HTR-8/SVneo (cell line): ENCODE measurements at places on chromosomes 4 and X.

DNA sequence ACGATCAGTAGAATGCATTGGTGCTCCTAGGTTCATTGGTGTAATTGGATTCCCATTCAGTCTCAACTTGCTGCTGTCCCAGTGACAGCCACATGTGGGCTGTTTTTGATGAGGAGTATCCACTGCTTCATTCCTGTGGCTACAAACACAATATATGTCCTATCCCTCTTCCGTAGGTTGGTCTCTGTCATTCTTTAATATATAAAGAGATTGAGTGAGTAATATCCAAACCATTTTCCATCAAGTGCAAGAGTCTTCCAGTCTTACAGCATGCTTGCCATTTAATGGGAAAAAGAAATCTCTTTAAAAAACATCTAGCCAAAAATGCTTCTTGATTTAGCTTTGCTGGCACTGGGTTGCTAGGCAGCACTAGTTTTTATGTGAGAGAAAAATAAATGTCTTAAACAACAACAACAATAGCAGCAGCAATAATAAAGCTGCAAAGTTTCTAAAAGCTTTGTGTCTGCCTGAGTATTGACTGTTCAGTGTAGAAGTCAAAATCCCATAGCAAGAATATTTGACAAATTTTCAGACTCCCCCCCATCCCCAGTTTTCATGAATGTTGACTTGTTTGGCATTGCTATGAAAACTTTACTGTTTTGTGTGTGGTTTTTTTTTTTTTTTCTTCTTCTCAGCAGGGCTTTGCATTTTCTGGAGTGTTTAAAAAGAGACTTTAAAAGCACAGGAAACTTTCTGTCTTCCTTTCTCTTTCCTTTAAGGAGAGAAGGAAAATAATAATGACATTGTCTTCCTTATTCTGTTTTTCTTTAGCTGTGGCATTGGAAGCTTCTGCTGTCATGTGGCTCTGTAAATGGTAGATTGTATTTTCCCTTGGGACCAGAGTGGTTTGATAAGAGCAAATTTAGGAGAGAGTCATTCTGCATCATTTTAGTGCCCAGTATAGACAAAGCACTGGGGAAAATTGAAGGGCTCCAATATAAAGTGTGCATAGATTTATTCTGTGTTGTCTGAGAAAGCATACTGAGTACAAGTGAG, 244.3 kb downstream of the ARHGAP10 start:
- DNase-seq: no peak

DNA sequence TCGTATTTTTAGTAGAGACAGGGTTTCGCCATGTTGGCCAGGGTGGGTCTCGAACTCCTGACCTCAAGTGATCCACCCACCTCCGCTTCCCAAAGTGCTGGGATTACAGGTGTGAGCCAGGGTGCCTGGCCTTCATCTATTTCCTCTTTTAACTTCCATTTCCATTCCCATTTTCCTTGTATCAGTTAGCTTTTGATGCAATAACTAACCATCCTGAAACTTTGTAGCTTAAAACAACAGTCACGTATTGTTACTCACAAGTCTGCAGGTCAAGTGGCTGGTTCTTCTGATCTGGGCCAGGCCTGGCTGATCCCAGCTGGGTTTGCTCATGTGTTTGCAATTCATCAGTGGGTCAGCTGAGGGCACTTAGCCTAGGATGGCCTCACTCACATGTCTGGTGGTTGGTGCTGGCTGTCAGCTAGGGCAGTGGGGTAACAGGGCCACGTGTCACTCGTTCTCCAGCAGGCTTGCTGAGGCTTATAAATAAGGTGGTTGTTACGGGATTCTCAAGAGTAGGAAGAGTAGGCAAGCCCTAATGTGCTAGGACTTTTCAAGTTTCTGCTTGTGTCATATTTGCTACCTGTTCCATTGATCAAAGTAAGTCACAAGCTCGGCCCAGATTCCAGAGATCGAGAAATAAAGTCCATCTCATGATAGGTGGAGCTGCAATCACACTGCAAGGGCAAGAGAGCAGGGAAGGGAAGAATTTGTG, 88.2 kb downstream of the SOWAHB start:
- no peak for DNase-seq

- DNase-seq: no peak
Observed at GRCh38 chrX:76971393-76972376, 475.5 kb upstream of the FGF16 start.

GRCh38 chr4:55125763-55126541, 557 bp upstream of the KDR start:
- DNase-seq: peak; percentile 0

- peak; percentile 8 for DNase-seq
Observed at GRCh38 chrX:107935664-107936433, 46.3 kb downstream of the TEX13B start.

GRCh38 chr4:125492957-125493356, 178.2 kb downstream of the FAT4 start:
- no peak for DNase-seq

DNA sequence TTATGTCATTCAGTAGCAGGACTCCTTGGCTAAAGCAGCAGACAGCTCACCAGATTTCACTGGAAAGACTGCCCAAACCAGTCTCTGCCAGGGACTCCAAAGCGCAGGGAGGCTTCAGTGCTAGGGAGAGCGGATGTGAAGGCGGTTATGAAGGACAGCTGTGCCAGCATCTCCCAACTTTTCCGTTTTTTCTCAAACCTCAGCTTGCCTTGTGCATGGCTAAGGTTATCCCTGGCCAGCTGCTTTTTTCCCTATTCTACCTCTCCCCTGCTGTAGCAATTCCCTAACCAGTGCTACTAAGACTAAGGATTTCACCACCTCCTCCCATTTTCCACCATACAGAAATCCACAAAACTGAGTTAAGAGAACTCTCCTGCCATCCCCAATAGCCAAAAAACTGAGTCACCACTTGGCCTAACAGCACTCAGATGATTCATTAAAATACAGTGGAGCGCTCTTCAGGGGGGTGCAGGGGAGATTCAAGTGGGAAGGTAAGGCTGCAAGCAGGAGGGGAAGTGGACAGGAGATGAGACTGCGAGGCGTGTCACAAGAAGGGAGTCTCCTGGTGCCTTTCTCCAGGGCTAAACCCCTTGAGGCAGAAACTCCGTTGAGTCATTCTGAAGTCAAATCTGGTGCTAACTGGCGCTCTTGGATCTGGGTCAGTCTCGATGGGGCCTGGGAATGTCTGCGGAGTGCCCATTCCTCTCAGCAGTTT, 90.7 kb downstream of the PALLD start:
- peak; percentile 58 for DNase-seq

- DNase-seq: no peak
Observed at GRCh38 chrX:137930533-137930932, 364.6 kb downstream of the ZIC3 start.

DNA sequence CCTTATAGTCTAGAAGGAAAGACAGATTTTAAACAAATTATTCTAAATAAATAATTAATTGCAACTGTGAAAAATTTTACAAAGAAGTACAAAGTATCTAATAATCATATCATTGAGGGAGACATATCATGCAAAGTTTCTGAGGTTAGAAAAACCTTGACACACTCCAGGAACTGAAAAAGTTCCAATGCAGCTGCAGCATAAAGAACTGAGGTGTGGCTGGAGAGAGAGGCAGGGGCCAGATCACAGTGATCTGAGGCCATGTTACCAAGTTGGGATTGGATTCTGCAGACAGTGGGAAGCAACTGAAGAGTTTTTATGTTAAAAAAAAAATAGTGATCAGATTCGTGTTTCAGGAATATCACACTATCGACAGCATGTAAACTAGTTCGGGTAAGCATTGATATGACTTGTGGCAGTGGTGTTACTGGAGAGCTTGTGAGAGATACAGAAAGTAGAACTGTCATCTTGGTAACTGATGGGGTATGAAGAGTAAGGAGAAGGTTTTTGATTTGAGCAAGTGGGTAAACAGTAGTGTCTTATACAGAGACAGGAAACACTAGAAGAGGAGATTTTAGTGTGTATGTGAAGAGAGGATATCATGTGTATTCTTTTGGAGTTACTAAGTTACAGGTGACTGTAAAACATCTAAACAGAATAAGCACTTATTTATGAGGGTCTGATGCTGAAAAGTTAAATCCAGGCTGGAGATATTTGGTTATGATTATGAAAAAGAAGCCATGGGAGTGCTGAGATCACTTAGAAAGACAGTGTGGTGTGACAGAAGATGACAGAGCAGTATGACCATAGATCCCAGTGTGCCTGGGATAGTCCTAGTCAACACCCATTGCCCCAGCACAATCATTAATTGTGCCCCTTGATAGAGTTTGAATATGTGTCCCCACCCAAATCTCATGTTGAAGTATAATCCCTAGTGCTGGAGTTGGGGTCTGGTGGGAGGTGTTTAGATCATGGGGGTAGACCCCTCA, 15.6 kb upstream of the SPRY1 start:
- DNase-seq: no peak

- DNase-seq: peak; percentile 5
Observed at GRCh38 chr4:72006586-72006985, 25.2 kb upstream of the NPFFR2 start.

DNA sequence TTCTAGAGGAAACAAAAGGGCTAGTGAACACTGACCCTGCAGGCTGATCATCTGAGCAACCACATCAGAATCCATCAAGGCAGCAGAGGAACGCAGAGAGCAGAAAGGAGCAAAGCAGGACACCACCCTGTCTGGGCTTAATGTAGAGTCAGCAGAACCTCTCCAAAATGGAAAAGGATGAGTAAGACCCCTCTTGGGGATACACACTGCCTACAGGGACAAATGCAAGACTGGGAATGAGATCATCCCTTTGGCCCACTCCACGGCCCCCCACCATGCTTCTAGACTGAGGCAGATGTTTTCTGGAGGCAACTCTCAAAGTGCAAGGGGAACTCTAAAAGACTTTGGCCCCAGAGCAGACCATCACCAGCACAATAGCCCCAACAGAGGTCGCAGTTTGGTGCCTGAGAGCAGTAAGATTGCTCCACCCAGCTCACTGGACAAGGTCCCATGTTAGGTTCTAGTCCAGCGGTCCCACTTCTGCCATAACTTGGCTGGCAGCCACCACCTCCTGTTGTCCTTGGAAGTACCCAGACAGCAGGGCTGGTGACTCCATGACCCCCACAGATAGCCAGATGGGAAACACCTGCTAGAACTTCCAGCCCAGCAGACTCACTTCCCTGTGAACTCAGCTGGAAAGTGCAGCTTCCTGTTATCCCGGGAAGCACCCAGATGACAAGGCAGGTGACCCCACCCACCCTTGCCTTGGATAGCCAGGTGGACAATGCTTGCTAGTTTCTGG, 372.7 kb downstream of the INPP4B start:
- no peak for DNase-seq

- peak; percentile 59 for DNase-seq
Observed at GRCh38 chr4:40998675-40999358, 215.5 kb downstream of the APBB2 start.

DNA sequence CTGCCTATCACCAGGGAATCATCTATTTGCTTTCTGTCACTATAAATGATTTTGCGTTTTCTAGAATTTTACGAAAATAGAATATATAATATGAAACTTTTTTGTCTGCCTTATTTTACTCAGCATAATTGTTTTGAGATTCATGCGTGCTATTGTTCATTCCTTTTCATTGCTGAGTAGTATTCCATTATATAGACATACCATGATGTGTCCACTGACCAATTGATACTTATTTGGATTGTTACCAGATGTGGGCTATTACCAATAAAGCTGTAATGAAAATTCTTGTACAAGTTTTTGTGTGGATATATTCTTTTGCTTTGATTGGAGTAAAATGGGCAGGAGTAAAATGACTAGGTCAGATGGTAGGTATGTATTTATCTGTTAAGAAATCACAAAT, 390.7 kb upstream of the EMCN start:
- DNase-seq: no peak

DNA sequence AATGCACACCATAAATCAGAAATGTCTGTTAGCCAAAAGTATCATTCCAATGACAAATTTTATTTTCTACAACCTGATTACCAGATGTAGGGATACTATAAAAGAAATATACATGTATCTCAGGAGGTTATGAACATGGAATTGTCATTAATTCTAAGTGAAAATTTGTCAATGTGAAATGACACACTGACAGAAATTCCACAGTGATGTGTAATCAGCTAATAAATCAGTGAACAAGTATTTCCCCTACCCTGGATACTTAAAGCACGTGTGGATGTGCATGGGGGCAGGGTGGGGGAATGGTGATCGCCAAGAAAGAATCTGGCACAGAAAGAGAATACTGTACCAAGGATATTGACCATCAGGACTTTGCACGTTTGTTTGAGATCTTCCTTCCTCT, 123.6 kb downstream of the SH3RF1 start:
- DNase-seq: peak; percentile 52

GRCh38 chrX:2907295-2907694, 21.8 kb downstream of the ARSD start:
- DNase-seq: no peak

DNA sequence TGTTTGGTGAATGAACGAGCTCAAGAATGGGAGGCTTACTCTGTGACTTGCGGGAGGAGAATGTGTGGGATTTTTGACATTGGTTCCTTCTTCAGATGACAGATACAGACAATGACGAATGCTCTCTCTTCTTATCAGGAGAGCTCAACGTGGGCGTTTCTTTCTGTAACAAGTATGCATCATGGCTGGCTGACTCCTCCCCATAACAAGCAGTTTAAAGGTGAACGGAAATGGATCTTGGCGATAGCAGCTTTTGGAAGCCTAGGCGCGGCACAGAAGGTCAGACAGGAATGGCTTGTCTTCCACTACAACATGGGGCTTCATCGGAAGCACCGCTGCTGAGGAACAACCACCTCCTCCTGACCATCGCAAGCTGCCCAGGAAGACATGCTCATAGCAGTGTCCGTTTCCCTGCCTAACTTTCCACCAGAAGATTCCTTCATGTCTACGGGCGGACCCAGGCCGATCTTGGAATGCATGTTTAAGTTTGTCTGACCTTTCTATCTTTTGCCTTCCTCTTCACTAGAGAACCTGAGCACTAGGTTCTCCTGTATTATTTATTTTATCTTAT, 18.3 kb upstream of the ACSL1 start:
- no peak for DNase-seq

DNA sequence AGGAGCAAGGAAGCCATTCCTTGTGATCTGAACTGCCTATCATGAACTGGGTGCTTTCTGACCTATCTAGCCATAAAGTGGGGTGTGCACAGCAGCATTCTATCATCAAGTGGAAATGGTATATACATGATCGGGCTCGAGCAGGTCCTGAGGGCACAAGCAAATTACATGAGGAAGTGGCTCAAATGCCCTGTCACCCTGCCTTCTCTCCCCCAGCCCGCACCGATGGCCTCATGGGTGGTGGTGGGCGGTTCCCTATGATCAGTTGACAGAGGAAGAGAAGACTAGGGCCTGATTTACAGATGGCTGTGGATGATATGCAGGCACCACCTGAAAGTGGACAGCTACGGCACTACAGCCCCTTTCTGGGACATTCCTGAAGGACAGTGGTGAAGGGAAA, 46.3 kb upstream of the BCLAF3 start:
- DNase-seq: no peak

DNA sequence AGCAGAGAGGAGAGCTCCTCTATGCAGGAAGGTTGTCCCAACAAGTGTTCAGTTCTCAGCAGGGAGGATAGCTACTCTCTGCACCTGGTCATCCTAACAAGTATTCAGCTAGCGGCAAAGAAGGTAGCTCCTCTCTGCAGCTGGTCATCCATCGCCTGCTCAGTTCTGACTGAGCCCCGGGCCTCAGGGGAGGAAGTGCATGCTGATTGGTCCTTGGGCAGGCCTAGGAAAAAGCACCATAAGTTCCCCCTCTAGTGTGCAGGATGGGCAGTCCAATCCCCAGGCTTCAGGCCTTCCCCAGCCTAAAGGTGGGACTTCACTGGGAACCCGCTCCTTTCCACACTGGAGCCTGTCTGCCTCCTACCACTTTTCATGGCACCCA, 4.4 kb upstream of the FBXW7 start:
- DNase-seq: no peak
